ENCODE measurements at places on chromosomes 12 and 14.

- no peak for DNase-seq
These were observed 14.9 kb downstream of the TUBA1C start for GRCh38 chr12:49279706-49280159.

DNA sequence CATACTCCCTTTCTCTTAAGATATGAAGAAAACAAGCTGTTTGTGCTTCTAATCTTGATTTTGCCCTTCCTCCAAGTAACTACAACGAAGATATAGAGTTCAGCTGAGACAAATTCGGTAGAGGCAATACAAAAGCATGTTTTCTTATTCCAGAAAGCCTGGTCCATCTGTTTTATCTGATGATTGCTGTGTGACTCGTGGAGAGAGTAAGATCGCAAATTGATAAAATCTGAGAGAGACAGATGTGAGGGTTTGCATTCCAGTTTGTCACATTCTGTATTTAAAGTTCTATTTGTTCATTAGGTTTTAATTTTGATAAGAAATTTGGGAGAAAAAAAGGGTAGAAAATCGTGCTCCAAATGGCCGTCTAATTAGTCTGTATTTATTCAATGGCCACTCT is 192.1 kb downstream of the CPNE8 start:
- DNase-seq, result no peak

- no peak for DNase-seq
These were observed 9.4 kb downstream of the ZBTB39 start for GRCh38 chr12:56996793-56997545.

- DNase-seq, result peak; percentile 62
These were observed 18.8 kb upstream of the FLVCR2 start for GRCh38 chr14:75559451-75560222.

DNA sequence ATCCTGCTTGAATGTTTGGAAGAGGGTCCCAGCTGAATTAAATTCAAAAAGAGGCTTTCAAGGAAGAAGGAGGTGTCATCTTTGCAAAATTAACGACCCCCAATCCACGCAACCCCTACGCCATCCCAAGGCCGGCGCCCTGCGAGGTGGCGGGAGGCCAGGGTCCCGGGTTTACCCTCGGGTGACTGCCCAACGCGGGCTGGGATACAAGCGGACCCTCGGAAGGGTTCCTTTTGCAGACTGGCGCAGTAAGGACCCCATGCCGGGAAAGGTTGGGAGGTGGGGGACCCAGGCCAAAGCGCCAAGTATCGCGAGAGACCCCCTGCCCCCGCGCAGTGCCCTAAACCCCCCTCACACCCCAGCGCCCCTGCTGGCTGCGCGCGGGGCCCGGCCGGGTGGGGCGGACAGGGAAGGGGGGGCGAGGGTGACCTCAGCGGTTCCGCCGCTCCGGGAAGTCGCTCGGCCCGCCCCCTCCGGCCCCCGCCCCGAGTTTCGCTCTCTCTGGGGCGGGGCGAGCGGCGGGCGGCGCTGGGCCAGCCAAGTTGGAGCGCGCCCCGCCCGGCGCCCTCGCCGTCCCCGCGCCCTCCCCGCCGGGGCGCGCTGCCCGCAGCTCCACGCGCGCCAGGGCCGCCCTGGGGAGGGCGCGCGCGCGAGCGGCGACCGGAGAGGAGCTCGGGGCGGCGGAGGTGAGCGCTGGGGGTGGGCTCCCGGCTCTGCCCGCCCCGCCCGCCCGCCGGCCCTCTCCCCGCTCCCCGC is 708 bp upstream of the ZBTB42 start:
- peak; percentile 74 for DNase-seq
